ENCODE measurements at places on chromosomes 13 and 19. TPM values are rescaled to one million over a fixed set of nuclear protein-coding genes. Genes with fewer than 3 reads are reported as not detected.

LYPD3 gene
- total RNA-seq = under 0.01 TPM

A1BG gene
- 0.41 TPM for total RNA-seq

PNMA8C gene
- 31.8 TPM for total RNA-seq

TRPC4 gene
- 14.7 TPM for total RNA-seq

KIR3DL2 gene
- not detected for total RNA-seq

CEACAM8 gene
- total RNA-seq = under 0.01 TPM

PLPPR3 gene
- total RNA-seq = 119 TPM

OR10H1 gene
- not detected for total RNA-seq

FAM124A gene
- total RNA-seq = 8.6 TPM

TNFSF11 gene
- 0.41 TPM for total RNA-seq

TPTE2 gene
- 0.41 TPM for total RNA-seq

EDNRB gene
- 26.5 TPM for total RNA-seq

ZNF491 gene
- 17.1 TPM for total RNA-seq

DACT3 gene
- 17.5 TPM for total RNA-seq

- DNase-seq = no peak
Observed at GRCh38 chr13:114034481-114034891, 60.6 kb upstream of the C13orf46 start.

DNA sequence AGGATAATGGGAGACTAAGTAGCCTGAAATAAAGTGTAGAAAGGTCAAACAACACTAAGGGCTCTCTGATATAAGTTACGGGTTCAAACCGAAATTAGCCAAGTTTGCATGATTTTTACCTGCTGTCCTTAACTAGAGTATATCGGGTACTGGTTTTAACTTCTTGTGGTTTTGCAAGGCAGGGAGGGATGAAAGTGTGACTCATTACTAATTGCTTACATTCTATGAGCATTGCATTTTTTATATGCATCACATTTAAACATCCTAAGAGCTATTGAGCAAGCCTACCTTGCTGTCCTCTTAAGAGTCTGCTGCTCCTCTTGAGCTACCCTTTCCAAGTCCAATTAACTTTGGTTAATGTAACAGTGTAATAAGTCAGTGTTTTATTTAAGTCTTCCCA, 415.4 kb downstream of the SLITRK5 start:
- no peak for DNase-seq

- DNase-seq = no peak
Observed at GRCh38 chr13:76860706-76861105, 25.5 kb downstream of the KCTD12 start.

- DNase-seq = no peak
Observed at GRCh38 chr19:49168421-49168820, 10.8 kb downstream of the TRPM4 start.

GRCh38 chr19:5966215-5966614, 11.7 kb downstream of the RANBP3 start:
- no peak for DNase-seq

DNA sequence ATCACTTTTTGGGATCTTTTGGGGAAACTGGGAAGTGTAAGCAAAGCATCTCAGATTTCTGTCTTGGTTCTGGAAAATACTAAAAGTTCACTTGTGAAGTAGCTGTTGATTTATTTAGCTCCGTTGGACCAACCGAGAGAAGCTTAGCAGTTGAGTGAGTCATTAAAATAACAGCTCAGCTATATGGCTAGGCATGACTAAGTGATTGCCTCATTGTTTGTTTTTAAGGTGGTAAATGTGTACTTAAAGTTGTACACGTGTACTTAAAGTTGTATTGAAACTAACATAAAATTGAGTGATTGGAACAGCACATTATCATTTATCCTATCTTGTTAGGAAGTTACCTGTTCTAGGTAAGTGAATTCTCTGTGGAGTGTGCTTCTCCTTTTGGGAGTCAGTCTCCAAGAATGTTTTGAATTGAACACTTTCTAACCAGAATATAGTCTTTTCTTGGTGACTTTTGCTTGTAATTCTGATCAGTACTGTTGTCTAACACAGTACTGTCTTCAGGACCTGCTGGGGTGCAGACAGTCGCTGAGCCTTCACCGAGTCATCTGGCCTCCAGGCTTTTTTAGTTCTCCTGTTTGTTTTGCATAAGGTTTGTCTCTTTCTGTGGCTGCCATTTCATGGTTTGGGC, 2.9 kb upstream of the DCUN1D2 start:
- no peak for DNase-seq

DNA sequence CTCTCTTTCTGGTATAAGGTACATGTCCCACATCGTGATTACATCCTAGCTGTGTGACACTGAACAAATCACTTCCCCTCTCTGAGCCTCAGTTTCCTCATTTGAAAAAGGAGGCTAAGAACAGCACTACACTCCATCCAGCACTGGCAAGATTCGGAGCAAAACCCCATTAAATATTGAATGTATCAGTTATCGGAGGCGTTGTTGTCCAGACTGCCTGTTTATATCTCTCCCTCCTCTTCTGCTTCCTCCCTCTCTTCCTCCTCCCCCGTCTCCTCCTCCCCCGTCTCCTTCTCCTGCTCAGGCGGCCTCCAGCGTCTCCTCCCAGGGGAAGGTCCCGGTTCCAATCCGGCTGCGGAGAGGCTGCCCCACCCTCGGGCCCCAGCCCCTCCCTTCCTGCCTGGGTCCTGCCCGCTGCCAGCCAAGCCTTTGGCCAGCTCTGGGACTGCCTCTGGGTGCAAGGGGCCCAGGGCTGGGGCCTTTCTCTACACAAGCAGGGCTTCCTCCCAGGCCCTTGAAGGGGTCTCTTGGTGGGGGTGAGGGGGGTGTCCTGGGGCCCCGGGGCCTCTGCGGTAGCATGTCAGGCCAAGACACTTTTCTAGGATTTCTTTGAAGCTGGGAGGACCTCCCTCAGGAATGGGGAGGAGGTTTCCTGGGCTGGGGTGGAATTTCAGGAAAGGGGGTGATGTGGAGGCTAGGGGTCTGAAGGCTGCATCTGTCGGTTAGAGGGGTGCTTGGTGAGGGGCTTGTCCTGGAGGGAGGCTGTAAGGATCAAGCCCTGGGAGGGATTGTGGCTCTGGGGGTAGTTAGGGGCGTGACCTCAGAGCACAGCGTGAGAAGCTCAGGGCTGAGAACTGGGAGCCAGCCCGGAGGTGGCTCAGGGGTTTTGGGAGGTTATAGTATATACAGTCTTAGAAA, 1.9 kb downstream of the RRAS start:
- no peak for DNase-seq

DNA sequence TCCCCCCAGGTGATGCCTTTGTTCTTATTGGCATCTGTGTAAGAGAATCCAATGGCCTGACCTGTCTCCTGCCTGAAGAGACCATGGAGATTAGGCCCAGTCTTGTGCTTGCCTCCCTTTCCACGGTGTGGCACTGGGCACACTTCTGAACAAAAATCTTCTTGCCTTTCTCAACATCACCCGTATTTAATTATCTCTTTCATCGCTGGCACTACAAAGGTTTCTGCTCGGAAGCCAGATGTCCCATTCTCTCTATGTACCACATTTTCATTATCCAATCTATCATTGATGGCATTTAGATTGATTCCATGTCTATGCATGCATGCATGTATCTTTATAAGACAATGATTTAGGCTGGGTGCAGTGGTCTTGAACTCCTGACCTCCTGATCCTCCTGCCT, 74.3 kb downstream of the SLC25A15 start:
- DNase-seq = no peak

GRCh38 chr19:42450314-42450934, 7.7 kb upstream of the CXCL17 start:
- DNase-seq = peak; percentile 71

- DNase-seq = peak; percentile 58
Observed at GRCh38 chr19:3632739-3633558, 6.4 kb upstream of the CACTIN start.

GRCh38 chr13:59537500-59537899, 626.2 kb downstream of the DIAPH3 start:
- DNase-seq = no peak

DNA sequence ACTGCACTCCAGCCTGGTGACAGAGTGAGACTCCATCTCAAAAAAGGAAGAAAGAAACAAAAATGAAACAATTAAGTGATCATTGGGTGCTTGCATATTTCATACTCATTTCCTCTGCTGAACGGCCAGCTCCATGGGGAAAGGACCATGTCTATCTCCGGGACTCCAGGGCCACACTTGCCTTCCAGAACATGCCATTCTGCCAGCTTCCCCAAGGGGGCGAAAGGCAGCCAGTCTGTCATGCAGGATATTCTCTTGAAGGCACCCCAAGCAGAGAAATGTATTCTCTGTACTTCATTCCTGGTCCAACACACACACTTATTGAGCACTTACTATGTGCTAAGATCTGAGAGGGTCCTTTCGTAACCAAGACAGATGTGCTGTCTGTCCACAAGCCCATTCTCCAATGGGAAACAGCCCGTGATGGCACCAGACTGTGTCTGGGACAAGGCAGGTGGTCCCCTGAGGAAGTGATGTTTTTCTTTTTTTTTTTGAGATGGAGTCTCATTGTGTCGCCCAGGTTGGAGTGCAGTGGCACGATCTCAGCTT, 10.2 kb upstream of the CARM1 start:
- DNase-seq = no peak

DNA sequence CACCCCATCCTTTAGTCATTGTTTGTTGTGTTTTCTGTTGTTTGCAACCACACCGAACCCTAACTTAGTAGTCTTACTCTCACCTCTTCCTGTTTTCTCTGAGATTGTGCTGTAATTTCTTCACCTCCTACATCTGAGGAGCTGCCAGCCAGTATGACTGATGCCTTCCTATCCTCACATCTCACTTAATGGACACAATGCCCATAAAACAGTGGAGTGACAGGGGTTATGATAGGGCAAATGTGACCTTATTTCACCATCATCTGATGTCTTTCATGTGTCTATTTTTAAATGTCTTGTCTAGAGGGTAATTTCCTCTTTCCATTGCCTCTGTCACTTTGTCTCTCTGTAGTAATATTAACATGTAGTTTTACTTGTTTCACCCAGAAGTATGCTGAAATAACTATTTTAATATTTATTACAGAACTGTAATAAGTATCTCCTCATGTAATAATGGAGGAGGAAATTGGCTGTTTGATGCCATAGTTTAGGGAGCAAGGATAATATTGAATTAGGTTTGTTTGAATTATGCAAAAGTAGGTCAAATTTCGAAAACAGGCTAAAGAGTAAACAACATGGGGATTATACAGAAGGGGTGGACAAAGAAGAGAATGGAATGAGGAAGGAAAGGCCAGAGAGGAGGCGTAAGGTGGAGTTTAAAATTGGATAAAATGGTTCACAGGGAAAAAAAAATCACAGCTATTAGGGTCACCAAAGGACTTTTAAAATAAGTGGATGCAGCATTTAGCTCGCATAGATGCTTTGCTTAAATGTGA, 103.5 kb upstream of the SPRY2 start:
- no peak for DNase-seq

DNA sequence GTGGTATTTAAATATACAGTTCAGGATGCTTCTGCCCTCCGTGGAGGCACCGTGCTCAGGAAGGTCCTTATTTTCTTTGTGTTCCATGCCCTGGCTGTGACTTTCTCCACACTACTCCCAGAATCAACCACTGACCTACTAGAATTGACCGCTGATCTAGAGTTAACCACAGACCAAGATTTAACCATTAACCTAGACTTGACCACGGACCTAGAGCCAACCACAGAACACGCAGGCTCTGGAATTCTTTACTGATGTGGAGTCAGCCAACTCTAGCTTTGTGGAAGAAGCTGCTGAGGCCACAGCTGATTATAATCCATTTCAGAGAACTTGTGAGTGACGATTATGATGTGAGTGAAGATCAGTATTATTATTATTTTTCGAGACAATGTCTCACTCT, 18.0 kb downstream of the GTF2F2 start:
- no peak for DNase-seq

DNA sequence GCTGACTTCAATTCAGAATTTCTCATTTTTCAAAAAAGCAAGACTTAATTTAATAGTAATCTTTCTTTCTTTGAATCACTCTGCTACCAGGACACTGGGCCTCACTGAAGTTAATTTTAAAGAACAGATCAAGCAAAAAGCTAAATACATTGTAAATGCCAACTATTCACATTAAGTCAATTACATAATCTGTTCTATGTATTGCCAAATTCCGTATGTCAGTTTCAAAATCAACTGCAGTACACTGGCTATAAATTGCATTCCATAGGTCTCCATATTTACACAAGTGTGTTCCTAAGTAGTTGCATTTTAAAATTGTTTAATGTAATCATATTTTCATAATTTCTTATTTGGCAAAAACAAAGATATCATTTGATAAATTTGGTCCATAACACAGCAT, 10.1 kb downstream of the FOXO1 start:
- DNase-seq = no peak

DNA sequence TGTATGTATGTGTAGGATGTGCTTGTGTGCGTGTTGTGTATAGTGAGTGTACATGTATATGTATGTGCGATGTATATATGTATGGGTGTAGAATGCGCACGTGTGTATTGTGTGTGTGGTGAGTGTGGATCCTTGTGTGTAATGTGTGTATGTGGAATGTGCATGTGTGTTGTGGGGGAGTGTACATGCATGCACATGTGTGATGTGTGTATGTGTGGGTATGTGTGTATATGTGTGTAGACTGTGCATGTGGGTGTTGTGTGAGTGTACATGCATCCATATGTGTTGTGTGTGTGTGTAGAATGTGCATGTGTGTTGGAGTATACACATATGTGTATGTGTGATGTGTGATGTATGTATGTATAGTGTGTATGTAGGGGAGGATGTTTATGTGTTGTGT, 18.0 kb upstream of the SPACA7 start:
- no peak for DNase-seq

GRCh38 chr13:51225029-51225428, 2.8 kb downstream of the FAM124A start:
- DNase-seq = no peak

DNA sequence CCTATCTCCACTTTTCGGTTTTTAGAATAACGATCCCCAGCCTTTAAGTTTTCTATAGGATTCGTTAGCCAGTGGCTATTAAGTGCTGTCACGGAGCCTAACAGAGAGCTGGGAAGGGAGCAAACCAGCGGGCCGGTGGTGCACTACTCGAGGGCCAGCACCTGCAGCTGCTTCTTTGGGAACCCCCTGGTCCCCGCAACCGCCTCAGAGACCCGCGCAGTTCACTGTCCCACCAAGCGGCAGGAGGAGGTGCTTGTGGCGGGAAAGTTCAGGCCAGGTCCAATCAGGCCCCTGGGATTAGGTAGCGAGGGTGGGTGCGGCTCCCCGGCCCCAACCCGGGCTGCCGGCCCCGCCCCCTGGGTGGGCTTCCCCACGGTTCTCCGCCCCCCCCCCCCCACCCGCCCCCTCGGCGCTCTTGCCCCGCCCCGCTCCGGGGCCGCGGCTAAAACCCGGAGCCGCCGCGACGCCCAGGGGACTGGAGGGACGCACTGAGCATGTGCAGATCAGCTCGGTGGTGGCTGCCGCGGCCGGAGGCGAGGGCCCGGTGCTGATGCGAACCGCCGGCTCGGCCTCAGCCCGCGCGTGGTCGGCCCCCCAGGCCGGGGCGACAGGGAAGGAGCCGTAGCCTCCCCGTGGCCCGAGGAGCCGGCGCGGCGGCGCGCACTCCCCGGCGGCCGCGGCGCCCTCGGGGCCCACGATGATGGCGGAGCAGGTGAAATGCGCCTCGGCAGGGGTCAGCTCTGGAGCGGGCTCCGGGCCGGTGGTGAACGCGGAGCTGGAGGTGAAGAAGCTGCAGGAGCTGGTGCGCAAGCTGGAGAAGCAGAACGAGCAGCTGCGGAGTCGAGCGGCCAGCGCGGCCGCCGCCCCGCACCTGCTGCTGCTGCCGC, at the start of gene SLAIN1:
Gene SLAIN1 (plus strand): TSS at position 471 of the 887 bp plus-strand sequence. CDS start 227 bp downstream, at position 698.
- peak; percentile 96 for DNase-seq
